ENCODE measurements at places on chromosomes 7 and 10.

- no peak for DNase-seq
Observed at GRCh38 chr7:45679516-45679915, 105.3 kb downstream of the ADCY1 start.

GRCh38 chr7:157898261-157898660, 561.5 kb downstream of the DNAJB6 start:
- DNase-seq = no peak

GRCh38 chr7:134367956-134368749, 51.4 kb upstream of the SLC35B4 start:
- no peak for DNase-seq

GRCh38 chr7:94195813-94196212, 191.7 kb upstream of the BET1 start:
- no peak for DNase-seq

- DNase-seq = no peak
Observed at GRCh38 chr10:102963756-102964025, 45.6 kb downstream of the CNNM2 start.

GRCh38 chr7:99373091-99374066, 1.2 kb upstream of the ARPC1B start:
- DNase-seq = no peak

DNA sequence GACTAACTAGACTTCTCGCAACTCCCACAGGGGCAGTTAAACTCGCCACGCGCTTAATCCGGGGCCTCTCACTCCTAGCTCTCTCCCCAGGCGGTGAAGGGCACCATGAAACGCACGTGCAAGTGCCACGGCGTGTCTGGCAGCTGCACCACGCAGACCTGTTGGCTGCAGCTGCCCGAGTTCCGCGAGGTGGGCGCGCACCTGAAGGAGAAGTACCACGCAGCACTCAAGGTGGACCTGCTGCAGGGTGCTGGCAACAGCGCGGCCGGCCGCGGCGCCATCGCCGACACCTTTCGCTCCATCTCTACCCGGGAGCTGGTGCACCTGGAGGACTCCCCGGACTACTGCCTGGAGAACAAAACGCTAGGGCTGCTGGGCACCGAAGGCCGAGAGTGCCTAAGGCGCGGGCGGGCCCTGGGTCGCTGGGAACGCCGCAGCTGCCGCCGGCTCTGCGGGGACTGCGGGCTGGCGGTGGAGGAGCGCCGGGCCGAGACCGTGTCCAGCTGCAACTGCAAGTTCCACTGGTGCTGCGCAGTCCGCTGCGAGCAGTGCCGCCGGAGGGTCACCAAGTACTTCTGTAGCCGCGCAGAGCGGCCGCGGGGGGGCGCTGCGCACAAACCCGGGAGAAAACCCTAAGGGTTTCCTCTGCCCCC, 19.5 kb downstream of the WNT8B start:
- peak; percentile 70 for DNase-seq

- DNase-seq = no peak
Observed at GRCh38 chr7:112079673-112080072, 126.5 kb downstream of the DOCK4 start.

- DNase-seq = no peak
Observed at GRCh38 chr10:61047081-61047480, 103.1 kb upstream of the RHOBTB1 start.

DNA sequence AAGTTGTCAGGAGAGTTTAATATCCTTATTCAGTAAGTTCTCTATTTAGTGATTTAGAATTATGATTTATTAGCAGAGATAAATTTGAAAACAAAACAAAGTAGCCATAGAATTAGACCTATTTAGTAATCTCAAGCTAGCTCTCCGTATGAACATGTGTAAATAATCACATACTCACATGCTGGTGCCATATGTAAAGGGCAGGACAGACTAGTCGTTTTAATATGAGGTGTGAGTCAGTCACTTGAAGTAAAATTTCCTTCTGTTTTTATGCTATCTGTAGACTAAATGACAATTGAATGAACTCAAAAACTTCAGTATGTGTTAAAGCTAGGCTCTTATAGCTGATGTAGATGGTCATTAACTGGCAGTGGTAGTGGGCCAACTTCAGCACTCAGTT, 67.1 kb downstream of the WAC start:
- DNase-seq = no peak

DNA sequence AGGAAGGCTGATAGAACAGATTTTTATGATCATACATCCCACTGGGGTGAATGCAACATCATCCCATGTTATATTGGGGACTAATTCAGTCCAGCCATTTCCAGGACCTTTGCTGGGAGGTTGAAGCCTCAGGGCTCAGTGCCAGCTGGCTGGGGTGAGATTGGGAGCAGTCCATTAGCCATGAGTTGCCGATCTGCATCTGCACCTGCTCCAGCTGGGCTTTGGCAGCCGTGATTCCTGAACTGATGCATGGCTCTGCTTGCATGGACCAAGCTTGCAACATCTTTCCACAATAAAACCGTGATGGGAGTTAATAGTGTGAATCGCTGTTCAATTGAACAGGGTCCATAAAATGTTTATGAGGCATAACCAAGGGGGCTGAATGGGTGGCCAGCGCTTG, 346.9 kb downstream of the TYW1 start:
- DNase-seq = no peak

DNA sequence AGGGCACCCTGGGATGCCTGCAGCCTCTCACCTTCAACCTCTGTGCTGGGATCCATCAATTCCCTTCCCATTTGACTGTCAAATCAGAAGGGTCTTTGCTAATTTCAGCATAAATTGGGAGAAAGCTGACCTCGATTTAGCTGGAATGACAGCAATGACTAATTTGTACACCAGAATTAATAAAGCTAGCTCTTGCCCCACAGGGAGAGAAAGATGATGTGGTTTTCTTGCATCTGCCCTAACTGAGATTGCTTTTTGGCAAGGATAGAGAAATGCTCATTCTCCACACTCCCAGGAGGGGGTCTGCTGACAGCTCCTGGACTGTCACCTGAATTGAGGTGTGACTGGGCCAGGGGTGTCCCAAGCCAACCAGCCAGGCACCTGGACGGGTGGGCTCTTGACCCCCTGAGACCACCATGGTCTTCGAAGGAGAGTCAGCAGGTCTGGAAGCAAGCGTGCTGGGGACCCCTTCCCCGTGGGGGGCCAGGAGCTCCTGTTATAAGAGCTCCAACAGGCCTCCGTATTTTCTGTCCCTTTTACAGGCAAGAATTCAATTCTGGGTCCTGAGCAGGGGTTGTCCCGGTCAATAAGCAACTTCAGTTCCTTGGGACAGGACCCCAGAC, 42.1 kb downstream of the RBM17 start:
- DNase-seq = no peak

DNA sequence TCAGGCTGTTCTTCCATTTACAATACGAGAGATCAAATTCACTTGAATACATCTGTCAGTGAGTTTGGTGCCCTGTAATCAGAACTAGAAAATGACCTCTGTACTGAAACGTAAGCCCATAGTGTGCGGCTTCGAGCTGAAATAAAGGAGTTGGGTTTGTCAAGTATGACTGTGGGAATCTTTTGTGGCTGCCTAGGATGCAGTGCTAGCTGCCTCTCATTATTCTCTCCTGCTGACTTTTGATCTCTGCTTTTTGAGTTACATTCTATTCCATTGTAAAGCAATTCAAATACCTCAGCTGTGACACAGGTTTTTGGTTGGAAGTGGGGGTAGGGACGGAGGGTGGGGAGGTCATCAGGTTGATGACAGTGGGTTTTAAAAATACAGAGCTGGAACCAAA, 40.4 kb downstream of the ICA1 start:
- no peak for DNase-seq

GRCh38 chr10:90885176-90885575, 13.4 kb downstream of the RPP30 start:
- no peak for DNase-seq

DNA sequence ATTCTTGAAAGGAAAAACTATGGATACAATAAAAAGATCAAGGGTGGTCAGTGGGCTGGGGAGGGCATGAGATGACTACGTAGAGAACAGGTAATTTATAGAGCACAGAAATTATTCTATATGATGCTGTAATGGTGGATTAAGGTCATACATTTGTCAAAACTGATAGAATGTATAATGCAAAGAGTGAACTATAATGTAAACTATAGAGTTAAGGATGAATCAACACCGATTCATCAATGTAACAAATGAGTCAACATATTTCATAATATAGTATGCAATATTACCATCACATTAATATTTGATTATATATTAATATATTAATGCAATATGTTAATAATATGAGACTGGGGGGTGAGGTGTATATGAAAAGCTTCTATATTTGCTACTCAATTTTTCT, 555.6 kb upstream of the POT1 start:
- DNase-seq = no peak

GRCh38 chr7:90709501-90710465, 113.7 kb downstream of the CDK14 start:
- no peak for DNase-seq

DNA sequence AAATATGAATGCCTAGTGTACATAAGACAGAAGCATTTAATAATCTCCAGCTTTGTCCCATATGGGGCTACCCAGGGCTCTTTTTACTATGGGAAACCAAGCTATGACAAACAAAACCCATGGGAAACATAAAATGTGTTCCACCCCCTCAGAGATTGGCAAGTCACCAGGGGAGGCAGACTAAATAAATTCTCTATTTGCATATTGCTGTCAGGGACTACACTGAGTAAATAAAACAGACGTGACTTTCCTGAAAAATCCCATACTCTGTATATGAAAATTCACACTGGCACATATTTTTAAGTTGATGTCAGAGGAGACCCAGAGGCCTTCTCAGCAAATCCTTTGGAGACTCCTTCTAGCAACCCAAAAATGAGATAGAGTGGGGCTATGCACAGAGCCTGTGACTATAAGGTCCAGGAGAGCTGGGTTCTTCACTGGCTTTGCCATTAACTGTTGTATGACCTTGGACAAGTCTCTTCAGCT, 44.0 kb upstream of the HPSE2 start:
- DNase-seq = no peak

DNA sequence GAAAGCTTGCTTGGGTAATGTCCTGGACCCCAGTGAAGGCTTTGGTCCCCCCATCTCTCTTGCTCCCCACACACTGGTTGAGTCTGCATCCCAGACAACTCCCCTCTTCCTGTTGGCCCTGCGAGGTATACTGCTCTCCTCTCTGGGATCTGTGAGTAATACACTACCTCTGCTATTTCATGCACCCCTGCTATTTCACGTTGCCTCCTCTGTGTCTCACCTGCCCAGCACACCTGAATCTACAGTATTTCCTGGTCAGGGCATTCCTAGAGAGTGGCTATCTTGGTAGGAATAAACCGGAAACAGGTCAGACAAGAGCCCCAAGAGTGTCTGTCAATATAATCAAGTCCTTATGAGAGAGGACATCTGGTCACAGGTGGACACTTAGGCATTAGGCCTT, 114.3 kb upstream of the ODAD2 start:
- DNase-seq = no peak

DNA sequence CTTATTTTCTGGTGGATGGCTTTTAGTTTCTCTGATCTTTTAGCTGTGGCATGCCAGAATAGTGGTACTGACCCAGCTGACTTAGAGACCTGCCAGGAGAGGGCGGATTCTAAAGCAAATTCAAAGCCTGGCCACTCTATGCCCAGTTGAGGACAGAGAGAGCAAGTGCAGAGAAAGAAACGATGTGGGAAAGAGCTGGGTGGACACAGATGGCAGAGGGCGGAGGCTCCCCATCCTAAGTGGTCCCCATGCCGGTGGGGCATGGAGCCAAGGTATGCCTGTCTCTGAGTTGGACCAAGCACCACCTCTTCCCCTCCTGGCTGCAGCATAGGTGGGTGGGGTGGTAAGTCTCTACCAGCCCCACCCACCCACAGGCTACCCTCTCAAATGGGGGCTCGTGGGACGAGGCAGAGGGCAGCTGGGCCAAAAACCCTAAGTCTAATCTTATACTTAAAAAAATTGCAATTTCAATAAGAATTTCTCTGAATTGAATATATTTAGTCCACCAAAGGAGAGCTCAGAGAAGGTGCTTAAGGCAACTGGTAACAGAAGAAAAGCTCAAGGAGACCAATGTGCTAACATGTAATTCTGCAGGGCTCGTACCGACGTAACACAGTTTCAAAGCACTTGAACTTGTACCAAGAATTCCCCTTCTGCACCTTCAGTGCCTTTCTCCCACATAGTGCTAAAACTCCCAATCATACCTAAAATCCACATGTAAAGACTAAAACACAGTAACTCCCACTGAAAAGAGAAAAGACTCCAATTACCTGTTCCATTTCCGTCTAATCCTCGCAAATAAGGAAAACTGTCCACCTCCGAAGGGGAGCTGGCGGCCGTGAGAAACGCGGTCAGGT, 85.7 kb upstream of the NMT2 start:
- no peak for DNase-seq

- DNase-seq = no peak
Observed at GRCh38 chr10:8392216-8392615, 337.7 kb downstream of the GATA3 start.

Measured in activated CD8-positive, alpha-beta memory T cell treated with anti-CD3 and anti-CD28 coated beads, Interleukin-2, amount 50 U/mL, for 4 hours (primary cell).